A549 treated with ZK216348 at 1 μM for 4 hours (cell line): ENCODE measurements at places on chromosomes 2 and 18. TPM values are rescaled to one million over a fixed set of nuclear protein-coding genes. Genes with fewer than 3 reads are reported as not detected.

NEU2 gene
- not detected in 5 replicates for total RNA-seq

TGFA gene
- 5.1 to 6.6 TPM (median 5.9 TPM) in 5 replicates for total RNA-seq

BOD1L2 gene
- total RNA-seq: not detected in 5 replicates

ITPRIPL1 gene
- not detected in 5 replicates for total RNA-seq

ANKAR gene
- 0.44 to 1.4 TPM (median 1.0 TPM) in 5 replicates for total RNA-seq

LOXL3 gene
- 0.27 to 1.1 TPM (median 0.58 TPM) in 5 replicates for total RNA-seq

EML6 gene
- 0.79 to 1.9 TPM (median 1.5 TPM) in 5 replicates for total RNA-seq

PRKRA gene
- 22.9 to 38.3 TPM (median 30.3 TPM) in 5 replicates for total RNA-seq

KCNG3 gene
- total RNA-seq: 0.34 to 0.92 TPM (median 0.79 TPM) in 5 replicates

NTSR2 gene
- not detected in 5 replicates for total RNA-seq

SERPINB2 gene
- total RNA-seq: 0.13 to 0.27 TPM in 2 of 5 replicates, not detected in the others

SCN7A gene
- not detected in 5 replicates for total RNA-seq

KLF7 gene
- total RNA-seq: 15.7 to 27.0 TPM (median 24.3 TPM) in 5 replicates

PUS10 gene
- 2.4 to 3.6 TPM (median 2.6 TPM) in 5 replicates for total RNA-seq

UPP2 gene
- total RNA-seq: not detected in 5 replicates

PLCD4 gene
- total RNA-seq: 0.24 to 0.90 TPM (median 0.46 TPM) in 5 replicates

TACR1 gene
- total RNA-seq: 0.04 to 0.26 TPM (median 0.08 TPM) in 4 of 5 replicates, not detected in the other

SLC23A3 gene
- 0.28 to 0.80 TPM (median 0.46 TPM) in 5 replicates for total RNA-seq

LBX2 gene
- 2.2 to 4.3 TPM (median 3.3 TPM) in 5 replicates for total RNA-seq

ANKRD30BL gene
- not detected in 5 replicates for total RNA-seq

ASPRV1 gene
- total RNA-seq: 0.10 to 0.41 TPM (median 0.32 TPM) in 4 of 5 replicates, not detected in the other

MTCL1 gene
- total RNA-seq: 50.4 to 73.7 TPM (median 61.9 TPM) in 5 replicates

NDUFS1 gene
- 59.3 to 71.8 TPM (median 59.8 TPM) in 5 replicates for total RNA-seq

SKOR2 gene
- not detected in 5 replicates for total RNA-seq

SRD5A2 gene
- 0.04 to 0.06 TPM (median 0.06 TPM) in 3 of 5 replicates, not detected in the others for total RNA-seq

RAB27B gene
- 10.2 to 14.7 TPM (median 12.6 TPM) in 5 replicates for total RNA-seq

RPL31 gene
- 2,055 to 2,273 TPM (median 2,169 TPM) in 5 replicates for total RNA-seq

UGT1A4 gene
- not detected in 5 replicates for total RNA-seq

ADD2 gene
- 21.3 to 31.7 TPM (median 25.0 TPM) in 5 replicates for total RNA-seq

FAM228A gene
- total RNA-seq: not detected in 5 replicates

ATP6V1C2 gene
- total RNA-seq: 0.07 to 0.31 TPM (median 0.17 TPM) in 4 of 5 replicates, not detected in the other

ASB3 gene
- total RNA-seq: 11.4 to 13.7 TPM (median 12.6 TPM) in 5 replicates

TMEM178A gene
- total RNA-seq: 0.09 to 0.21 TPM in 2 of 5 replicates, not detected in the others

OXER1 gene
- total RNA-seq: not detected in 5 replicates

GPD2 gene
- total RNA-seq: 22.3 to 40.3 TPM (median 26.7 TPM) in 5 replicates

OSR1 gene
- 5.8 to 9.3 TPM (median 6.5 TPM) in 5 replicates for total RNA-seq

SERPINB12 gene
- not detected in 5 replicates for total RNA-seq

ANKRD30B gene
- not detected in 5 replicates for total RNA-seq

TNFRSF11A gene
- 6.9 to 9.7 TPM (median 7.3 TPM) in 5 replicates for total RNA-seq

CPLX4 gene
- total RNA-seq: not detected in 5 replicates

VIT gene
- total RNA-seq: not detected in 5 replicates

STAM2 gene
- total RNA-seq: 6.9 to 11.4 TPM (median 9.6 TPM) in 5 replicates

SERPINB10 gene
- not detected in 5 replicates for total RNA-seq

SLC20A1 gene
- 127 to 149 TPM (median 135 TPM) in 5 replicates for total RNA-seq

CDH7 gene
- 0.02 TPM in 1 of 5 replicates, not detected in the others for total RNA-seq

NGEF gene
- total RNA-seq: 12.8 to 20.8 TPM (median 17.1 TPM) in 5 replicates
